ENCODE measurements at places on chromosomes 7 and 10.
A peak's percentile ranks its signal among the peaks of the same experiment; 100 is the strongest.

- DNase-seq, result no peak
Observed at GRCh38 chr7:116731023-116731395, 59.0 kb downstream of the MET start.

DNA sequence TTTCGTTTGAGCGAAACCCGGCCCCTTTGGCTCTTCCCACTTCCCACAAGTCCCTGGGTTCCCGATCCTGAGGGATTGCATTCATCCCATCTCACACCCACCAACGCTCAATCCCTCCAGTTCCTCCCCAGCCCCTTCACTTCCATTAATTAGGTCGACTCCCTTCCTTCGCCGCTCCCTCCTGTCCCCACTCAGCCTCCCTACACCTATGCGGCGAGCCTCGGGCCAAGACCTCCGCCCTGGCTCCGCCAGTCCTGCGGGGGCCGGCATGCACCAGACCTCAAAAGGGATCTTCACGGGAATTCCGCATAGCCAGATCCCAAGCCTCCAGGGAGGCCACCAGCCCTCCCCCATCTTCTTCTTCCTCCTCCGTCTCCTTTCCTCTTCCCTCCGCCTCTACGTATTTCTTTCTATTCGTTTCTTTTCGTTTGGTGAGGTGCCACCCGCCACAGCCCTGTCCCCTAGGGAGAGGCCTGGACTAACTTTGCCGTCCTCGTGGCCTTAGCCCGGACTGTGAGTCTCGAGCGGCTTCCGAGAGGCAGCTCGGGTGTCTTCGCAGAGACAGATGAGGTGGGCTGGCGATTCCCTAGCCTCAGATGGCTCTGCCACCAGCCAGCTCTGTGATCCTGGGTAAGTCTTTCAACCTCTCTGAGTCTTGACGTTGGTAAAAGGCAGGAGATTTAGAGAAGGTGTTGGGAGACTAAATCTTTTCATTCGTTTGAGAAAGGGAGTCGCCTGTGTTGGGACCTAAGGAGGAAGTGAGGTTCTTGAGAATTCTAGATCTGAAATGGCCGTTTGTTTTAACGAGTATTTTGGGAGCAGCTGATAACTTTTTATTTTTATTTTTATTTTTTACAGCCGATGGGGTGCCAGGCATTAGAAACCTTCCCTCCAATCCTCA is 8.1 kb upstream of the LBX1 start:
- DNase-seq, result peak; percentile 88

DNA sequence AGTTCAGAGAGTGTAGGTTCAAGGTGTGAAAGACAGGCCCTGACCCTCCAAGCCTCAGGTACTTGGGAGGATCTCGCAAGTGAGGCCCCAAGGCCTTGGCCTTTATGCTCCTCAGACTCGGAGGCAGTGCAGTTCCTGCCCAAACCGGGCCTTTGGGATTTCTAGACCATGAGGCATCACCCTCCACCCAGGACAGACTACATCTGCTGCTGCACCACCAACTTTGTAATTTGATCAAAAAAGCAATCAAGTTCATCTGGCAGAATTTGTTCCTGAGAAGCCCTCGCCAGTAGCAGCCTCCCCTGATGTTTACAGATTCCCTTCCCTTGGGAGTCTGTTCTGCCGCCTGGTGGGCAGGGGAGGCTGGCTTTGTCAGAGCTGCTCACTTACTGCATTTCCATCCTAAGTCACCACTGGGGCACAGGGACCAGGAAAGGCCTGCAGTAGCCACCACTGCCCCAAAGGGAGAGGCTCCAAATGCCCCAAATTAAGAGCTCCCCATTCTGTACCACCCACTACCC is 2.1 kb downstream of the CAMK2G start:
- no peak for DNase-seq

GRCh38 chr10:23368816-23369640 is 24.4 kb upstream of the C10orf67 start:
- DNase-seq, result no peak

DNA sequence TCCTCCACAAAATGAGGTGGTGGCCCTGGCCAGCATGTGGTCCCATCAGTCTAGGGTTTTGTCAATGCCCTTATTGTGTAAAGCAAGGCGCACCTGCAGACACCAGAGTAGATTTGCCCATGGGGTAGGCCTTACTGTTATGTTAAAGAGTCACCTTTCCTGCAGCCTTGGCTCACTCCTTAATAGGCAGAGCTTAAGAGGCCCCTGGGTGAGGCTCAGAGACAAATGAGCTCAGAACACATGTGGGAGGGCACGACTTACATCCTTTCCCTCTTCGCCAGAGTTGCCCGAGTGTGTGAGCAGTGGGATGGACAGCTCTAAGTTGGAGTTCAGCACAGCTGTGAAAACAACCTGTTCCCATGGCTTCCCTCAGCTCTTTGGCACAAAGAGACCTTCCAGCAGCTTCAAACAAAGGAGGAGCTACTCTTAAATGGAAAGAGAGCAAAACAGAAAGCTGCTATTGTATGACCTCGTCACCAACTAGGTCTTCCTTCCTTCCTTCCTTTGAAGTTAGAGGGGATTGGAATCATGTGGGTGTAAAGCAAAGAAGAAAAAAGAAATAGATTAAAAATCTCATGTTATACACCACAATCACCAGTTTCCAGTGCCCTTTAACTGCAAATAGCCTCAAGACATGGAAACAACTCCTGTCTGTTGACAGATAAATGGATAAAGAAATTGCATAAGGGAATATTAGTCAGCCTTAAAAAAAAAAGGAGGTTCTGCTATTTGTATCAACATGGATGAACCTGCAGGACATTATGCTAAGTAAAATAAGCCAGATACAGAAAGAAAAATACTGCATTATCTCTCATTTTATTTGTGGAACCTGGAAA is 11.9 kb upstream of the XPNPEP1 start:
- DNase-seq, result no peak

GRCh38 chr10:3945026-3945425 is 160.0 kb upstream of the KLF6 start:
- no peak for DNase-seq

- DNase-seq, result no peak
Observed at GRCh38 chr10:11207560-11207844, 189.8 kb downstream of the CELF2 start.

GRCh38 chr10:80464557-80465450 is 10.7 kb downstream of the TSPAN14 start:
- peak; percentile 62 for DNase-seq

DNA sequence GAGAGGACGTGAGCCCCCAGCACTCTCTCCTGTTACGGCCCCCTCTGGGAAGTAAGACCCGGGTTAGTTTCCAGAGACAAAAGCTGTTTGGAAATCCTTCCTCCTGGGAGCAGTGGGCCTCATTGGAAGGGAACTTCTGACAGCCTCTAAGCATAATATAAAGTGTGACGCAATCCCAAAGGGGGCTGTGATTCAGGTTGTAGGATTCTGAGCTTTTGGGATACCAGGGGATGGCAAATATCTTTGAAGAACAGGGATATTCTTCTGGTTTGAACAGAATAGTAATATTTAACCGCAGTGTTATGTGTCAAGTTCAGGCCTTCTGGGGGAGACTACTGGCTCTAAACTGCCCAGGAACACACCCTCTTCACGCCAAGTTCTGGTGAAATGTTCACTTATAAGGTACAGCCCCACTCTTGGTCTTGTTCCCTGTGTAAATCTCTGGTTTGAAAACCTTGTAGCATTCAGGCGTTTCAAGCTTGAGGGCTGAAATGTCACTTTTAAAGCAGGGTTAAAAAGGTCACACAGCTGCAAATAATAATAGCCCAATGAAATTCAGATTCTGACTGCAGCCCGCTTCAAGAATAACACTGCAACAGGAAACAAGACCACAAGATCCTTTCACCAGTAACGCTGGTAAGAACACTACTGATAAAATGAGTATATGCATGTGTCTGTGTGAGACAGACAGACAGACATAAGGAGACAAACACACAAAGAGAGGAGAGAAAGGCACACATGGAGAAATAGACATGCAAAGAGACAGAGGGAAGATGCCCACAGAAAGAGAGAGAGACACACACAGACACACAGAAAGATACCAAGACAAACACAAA is 69.0 kb downstream of the CREB5 start:
- DNase-seq, result peak; percentile 35

DNA sequence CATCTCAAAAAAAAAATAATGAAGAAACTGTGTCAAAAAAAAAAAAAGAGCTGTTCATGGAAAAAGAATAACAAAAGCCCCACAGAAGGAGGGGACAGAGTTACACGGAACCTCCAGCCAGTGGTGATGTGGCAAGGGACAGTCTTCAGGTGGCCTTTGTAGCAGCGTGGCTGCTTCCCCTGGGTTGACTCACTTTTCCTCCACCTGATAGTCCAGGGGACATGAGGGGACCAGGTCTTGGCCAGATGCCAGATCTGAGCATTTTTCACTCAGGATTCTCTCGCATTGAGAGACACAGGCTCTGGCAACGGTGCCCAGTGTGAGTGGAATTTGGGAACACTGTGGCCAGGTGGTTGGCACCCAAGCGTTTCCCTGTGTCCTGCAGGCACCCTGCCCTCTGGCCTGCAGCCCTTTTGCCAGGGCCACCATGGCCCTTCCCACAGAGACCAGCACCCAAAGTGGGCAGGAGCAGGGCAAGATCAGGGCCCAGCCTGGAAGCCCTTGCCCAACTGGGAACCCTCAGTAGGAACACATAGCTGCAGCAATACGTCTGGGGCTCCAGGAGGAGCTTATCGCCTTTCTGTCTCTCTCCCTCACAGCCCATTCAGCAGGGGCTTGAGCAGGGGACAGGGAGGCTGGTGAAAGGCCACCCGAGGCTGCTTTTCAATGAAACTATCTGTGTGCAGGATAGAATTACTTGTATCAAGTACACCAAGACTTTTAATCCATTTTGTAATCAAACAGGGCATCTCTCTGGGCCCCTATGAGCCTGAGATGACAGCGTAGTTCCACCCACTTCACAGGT is 159.1 kb downstream of the UBE2H start:
- no peak for DNase-seq

GRCh38 chr7:34225193-34225592 is 319.9 kb downstream of the BMPER start:
- DNase-seq, result no peak

- no peak for DNase-seq
Observed at GRCh38 chr10:2335626-2336025, 598.3 kb upstream of the ADARB2 start.

DNA sequence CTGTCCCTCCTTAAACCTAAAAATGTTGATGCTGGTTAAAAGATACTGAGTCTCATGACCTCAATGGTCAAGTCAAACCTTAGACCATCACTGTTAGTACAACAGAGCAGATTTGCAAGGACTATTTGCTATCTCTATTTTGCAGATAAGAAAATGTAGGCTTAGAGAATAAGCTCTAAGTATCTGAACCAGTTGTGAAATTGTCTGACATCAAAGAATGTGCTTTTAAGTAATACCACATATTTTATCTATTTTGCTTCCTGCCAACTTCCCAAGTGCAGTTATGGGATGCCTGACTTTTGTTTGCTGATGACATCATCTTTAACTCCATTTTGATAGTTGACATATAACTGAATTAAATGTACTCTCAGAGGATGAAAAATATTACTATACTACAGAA is 83.6 kb upstream of the TMEM106B start:
- no peak for DNase-seq

DNA sequence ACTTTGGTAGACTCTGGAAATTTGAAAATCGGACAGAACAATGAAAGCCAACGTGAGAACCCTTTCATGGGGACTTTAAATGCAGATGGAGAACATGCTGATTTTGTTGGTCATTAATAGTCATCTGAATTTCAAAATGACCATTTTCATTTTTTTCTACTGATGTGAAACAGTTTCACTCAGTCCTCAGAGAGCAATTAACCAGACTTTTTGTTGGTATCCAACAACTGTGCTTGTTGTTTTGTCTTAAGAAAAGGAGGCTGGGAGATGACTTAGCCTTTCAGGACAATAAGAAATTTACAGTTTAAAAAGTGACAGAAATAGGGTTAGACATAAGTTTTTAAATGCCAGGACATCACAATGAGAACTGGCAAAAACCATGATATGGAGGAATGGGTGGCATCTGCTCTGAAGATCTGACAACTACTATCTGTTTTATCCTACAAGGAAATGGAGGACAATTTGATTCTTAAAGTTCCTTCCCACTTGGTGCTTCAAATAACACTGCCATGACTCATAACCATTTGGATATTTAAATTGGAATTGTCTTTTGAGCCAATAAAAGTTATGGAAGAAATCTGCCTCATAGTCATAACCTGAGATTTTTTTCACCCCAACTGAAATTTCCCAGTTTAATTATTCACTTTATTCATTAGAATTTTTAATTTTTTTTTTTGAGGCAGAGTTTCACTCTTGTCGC is 87.2 kb upstream of the HPS1 start:
- DNase-seq, result no peak

GRCh38 chr7:76347710-76348109 is 11.1 kb downstream of the YWHAG start:
- DNase-seq, result no peak

DNA sequence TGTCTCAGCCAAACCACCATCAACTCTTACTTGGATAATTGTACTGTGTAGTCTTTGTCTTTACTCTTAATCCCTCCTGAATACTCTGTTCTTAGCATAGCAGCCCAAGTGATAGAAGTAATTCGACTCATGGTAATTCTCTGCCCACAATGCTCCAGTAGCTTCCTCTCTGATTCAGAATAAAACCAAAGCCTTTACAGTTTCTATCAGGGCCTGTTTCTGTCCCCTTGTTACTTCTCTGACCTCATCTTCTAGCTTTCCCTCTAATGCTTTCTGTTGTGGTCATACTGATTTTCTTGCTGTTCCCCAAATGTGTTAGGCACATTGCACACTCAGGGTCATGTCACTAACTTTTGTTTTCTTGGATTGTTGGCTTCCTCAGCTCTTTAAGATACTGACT is 8.0 kb downstream of the ZNF518A start:
- DNase-seq, result no peak

- DNase-seq, result no peak
Observed at GRCh38 chr10:12807096-12807755, 194.3 kb downstream of the CCDC3 start.

DNA sequence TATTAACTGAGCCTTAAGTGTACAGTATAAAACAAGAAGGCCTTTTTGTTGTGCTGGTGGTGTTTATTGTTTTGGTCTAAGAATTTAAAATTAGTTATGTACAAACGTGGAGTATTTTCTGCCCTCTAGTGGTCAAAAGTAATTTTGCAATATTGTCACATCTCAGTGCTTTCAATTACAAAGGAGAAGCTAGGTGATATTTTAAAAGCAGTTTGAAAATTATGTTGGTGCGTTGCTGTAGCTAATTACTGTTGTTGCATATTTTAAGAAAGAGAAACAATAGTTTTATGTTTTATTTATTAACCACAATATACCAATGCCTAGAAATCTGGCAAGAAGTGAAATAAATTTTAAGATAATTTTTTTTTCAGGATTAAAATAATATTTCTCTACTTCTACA is 11.4 kb downstream of the NPVF start:
- peak; percentile 28 for DNase-seq

- DNase-seq, result no peak
Observed at GRCh38 chr7:1922071-1922869, 252.2 kb downstream of the ELFN1 start.

- DNase-seq, result no peak
Observed at GRCh38 chr10:33600381-33600780, 265.9 kb upstream of the NRP1 start.

All from right kidney (tissue), 9 donors.